ENCODE measurements at places on chromosomes 16 and 17. TPM values are rescaled to one million over a fixed set of nuclear protein-coding genes. Genes with fewer than 3 reads are reported as not detected.

- DNase-seq: no peak
These were observed 8.3 kb downstream of the WSCD1 start for GRCh38 chr17:6078458-6078871.

The RPL19 gene
- 1,356 TPM for total RNA-seq

- no peak for DNase-seq
These were observed 929 bp downstream of the TMEM11 start for GRCh38 chr17:21212826-21213637.

- DNase-seq: no peak
These were observed 297.0 kb downstream of the MAP2K6 start for GRCh38 chr17:69711541-69711940.

The EMP2 gene
- 828 TPM for total RNA-seq

The PCTP gene
- 28.3 TPM for total RNA-seq

The SLC38A7 gene
- total RNA-seq: 13.8 TPM

DNA sequence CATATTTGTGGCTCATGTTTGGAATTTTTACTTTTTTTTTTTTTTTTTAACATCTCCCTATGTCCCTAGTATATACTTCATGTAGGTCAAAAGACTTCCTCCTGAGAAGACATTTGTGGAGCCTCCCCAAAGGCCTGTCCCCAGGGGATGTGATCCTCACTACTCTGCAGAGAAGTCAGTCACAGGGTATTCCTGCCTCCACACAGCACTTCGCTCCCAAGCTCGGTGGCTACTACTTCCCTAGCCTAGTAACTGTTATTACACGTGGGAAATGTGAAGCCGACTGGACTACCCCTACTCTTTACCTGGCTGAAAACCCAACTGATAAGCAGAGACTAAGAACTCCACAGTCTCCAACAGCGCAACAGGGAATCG, 116.8 kb downstream of the HIC1 start:
- DNase-seq: no peak

The SLC12A3 gene
- 0.61 TPM for total RNA-seq

DNA sequence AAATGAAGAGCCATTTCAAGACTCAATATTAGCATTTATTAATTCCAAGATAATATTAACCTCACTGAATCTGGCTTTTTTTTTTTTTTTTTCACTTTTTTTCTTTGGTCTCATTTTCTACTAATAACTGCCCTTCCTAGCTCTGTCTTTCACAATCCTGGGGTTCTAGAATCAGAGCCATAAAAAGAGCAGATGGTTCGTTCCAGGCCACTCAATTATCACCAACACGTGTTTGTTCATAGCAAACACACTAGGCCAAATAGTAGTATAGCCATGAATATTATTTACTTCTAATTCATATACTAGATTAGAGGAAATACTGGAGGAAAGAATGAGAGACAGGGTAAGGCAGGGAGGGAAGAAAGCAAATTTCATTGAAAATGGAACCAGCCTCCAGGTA, 39.8 kb downstream of the TEX2 start:
- no peak for DNase-seq

DNA sequence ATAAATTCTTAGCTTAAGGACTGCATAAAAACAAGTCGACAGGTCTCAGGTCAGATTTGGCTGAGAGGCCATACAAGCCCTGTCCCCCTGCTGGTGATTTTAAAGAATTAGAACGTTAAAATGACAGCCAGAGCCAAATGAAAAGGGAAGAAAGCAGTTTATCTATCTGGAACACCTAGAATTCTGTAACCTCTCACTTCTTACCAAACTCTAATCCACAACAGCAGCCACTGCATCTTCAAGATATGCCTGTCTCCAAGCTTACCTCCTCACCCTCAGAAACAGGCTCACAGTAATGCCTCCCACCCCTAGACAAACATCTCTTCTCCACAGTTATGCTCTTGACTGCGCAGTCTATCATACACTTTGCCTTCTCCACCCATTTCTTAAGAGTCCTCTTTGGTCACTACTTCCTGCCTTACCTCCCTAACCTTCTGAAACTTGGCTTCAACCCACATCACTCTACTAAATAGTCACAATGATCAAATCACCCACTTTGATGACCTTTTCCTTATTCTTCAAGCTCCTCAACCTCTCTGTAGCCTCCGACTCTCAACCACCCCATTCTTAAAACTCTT, 14.2 kb downstream of the ANKFY1 start:
- DNase-seq: no peak

- no peak for DNase-seq
These were observed 6.1 kb downstream of the RFFL start for GRCh38 chr17:35057332-35057915.

The TBC1D24 gene
- 43.0 TPM for total RNA-seq

DNA sequence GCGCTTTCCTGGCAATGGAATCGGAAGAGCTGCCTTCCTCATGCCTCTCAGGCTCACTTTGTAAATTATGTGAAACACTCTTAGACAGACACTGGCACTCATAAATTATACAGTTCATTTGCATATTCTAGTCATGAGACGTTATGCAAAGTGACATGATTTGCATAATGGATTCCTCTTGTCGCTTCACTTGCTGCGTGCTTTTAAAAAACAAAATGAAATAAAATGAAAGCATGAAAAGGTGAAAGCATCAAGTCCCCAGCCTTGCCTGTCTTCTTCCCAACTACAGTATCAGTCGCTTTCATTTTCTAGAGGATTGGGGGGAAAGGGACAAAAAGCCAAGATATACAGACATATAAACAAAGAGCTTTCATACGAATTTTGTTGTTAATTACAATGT, 252.8 kb upstream of the PMFBP1 start:
- DNase-seq: no peak

- DNase-seq: no peak
These were observed 129.1 kb upstream of the CHMP6 start for GRCh38 chr17:80862481-80862961.

The SPN gene
- total RNA-seq: 79.4 TPM

The ELAC2 gene
- 67.1 TPM for total RNA-seq

- peak; percentile 55 for DNase-seq
These were observed 75.6 kb downstream of the GNAO1 start for GRCh38 chr16:56266641-56267607.

GRCh38 chr16:27233731-27234130, 30.4 kb downstream of the KDM8 start:
- DNase-seq: no peak

DNA sequence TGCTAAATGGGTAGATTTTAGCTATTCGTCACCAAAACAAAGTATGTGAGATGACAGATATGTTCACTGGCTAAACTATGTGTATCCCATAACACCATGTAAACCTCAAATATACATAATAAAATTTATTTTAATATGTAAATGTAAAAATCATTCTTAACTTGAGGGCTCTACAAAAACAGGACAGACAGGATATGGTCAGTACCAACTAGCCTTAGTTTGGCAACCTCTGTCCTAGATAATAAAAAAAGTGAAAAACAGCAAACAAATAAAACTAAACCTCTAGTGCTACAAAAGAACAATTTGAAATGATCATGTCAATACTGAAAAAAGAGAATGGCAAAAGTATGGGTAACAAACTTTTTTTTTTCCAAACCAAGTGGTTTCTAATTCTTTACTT, 33.8 kb downstream of the NCOR1 start:
- DNase-seq: no peak

DNA sequence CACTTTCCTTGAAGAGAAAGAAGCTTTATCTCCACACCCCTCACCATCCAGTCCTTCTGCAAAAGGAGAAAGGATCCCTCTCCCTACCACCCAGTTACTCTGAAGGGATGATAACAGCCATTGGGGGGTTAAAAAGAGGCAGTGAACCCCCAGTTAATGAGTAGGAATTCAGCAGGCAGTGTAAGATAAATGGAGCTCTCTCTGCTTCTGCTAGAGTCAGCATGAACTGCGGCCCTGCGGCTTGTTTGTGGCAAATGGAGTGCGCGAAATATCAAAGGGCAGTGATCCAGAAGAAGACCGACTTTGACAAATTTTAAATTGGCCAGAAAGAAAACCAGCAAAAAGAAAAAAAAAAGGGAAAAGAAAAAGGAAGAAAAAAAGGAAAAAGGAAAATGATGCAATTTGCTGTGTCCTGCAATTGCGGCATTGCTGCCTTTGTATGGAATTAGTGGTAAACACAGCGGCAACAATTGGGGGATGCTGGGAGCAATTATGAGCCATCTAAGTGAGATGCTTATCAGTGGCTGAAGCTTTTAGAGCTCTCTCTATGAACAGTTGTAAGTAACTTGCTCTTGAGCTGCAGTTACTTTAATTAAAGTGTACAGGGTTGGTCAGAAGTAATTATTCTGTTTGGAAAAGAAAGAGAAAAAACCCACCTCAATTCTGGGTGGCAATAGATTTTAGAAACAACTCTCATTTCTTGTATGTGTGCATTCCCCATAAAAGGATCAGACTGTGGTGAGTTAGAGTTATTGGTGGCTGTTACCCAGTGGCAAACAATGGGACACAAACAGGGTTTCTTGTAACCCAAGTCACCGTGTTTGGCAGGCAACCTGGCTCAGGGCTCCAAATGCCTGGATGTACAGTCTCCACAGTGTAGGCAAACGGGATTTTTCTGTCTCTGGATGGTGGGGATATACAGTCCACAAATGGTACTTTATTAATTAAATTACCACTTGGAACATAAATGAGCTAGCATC, 161.3 kb downstream of the AATF start:
- DNase-seq: no peak

DNA sequence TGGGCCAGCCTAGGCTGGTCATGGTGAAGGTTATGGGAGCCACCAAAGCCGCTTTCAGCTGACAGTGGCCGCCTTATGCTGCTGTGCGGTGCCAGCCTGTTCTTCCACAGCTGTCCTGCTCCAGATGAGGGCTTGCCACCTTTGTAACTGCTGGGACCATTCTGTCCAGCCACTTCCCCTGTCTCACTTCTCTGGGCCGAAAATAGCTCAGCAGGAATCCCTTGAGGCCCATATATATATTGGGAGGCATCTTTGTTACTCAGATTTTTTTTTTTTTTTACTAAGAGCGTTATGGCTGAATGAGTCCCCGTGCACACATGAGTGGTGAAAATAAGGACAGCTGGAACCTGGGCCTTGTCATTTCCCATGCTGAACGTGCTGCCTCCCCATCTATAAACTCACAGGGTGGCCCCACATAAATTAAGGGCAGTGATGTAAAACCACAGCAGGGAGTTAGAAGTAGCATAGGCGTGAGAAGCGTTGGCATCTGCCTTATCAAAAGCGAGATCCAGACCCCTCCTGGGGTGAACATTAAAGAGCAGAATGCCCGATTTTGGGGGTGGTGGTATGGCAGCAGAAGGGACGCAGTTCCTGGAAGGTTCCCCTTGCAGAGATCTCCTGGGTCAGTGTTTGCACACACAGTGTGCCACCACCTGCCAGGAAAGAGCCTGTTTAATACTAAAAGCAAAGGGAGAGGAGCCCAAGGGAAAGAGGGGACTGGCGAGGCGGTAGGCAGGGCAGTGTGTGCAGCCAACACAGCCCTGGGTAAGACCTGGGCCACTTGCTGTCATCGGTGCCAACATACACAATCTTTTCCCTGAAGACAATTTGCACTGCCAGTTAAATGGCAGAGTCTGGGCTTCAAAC, 57.8 kb downstream of the USP43 start:
- no peak for DNase-seq

DNA sequence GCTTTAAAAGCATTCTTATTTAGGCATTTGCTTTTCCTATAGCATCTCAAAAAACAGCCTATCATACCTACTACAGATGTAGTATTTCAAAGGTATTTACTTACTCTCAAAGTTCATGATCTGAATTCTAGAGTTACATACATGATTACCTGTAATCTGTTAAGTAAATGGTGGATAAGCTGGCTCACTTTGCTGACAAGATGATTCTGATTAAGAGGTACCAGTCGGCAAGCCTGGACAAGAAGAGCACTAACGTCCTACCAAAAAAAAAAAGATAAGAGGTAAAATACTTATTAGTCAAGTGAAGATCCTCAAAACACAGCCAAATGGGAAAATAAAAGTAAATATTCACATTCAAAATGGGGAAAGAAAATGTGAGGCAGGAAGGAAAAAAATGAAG, 2.7 kb downstream of the HEATR6 start:
- DNase-seq: no peak

DNA sequence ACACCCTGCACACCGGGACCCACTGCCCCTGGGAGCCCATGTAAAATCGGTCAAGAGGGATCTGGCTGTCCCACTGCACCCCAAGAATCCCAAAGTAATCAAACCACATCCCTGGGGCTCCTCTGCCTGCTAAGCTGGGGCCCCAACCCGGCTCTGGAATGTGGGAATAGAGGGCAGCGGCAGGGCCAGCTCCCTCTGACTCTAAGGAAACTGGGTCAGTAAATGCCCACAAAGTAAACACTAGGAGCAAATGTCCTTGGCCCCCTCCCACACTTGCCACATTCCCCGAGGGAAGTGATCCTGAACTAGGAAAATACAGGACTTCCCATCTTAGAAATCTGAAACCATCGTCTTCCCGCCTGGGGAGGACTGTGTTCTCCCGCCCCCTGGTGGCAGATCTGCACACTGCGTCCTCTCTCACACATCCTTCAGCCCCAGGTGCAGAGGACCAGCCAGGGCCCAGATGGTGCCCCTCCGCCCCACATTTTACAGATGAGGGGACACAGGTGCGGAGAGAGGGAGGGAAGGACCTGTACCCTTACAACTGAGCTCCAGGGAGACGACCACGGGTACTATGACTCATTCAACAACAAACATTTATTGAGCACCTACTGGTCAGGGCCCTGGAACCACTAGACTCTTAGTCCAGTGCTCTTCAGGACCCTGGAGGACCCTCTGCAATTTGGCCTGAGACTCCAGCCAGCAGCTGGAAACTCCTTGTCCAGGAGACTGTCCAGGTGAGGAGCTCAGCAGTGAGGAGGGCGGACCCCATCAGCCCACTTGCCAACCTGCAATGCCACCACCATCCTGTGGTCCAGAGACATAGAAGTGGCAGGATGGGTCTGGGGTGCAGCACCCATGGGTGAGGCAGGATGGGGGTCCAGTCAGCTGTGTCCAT, 10.1 kb downstream of the P3H4 start:
- DNase-seq: no peak

DNA sequence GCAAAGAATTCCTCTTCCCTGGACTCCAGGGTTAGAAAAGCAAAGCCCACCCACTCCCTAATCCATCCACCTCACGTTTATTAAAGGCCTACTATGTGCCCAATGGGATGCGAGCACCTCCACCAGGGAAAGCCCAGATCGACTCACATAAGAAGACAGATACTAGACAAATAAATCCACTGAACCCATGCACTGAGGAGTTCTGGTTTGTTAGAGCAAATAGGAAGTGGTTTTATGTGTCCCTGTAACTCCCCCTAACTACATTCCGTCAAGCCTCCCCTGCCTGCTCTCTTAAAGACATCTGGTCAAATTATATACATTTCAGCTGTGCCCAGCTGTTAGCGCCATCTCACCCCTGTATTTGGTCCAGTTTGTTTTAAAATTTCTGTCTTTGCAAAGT, 218.5 kb upstream of the RPL38 start:
- DNase-seq: no peak

Measured in upper lobe of left lung (tissue), 6 donors.